ELR (cell line): ENCODE measurements at places on chromosomes 3 and 15.

- DNase-seq: peak; percentile 77
These were observed 20.3 kb upstream of the ABTB1 start for GRCh38 chr3:127652246-127652995.

DNA sequence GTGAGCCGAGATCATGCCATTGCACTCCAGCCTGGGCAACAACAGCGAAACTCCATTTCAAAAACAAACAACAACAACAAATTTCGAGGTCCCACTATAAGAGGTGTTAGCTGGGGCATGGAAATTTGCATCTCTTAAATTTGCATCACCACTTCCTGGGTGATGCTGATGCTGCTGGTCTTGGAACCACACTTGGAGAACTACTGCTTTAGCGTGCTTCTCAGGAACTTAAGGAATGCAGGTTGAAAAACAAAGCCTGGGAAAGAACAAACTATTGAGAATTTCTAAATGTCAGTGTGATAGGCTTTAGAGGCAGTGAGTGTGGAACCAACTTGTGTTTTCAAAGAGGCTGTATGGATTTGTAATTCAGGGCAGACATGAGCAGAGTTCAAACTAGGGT lies 858.4 kb upstream of the ARPP21 start:
- DNase-seq: no peak

DNA sequence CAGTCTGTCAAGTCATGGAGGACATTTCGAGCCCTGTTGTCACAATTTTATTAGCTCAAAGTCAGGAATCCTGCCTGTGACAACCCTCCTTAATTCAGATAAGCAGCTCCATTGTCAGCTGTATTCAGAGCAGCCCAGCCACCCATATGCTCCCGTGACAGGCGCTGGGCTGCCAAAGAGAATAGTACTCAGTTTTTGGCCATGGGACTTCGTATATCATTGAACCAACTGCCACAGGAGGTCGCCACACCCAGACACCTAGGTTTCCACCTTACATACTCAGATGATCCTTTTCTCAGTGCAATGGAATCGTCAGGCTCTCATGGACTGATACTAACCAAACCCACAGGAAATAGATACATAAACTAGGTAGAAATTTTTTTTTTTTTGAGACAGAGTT lies 100.2 kb downstream of the C3orf70 start:
- no peak for DNase-seq

DNA sequence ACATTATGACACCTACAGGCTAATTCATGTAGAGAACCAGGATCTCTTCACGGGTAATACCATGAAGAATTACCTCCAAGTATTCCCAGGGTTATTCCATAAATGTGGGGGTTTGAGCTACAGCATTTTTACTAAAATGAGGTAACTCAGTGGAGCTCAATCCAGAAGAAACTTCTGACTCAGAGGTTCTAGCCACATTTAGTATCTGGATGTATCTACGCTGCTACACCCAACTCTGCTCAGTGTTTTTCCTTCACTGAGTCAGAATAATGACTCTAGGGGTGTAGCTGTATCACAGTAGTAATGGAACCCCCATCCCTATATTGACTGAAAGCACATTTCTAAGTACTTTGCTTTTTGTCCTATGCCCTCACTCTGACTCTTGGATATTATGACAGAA lies 52.4 kb downstream of the COPS2 start:
- DNase-seq: peak; percentile 40

GRCh38 chr15:74203914-74204431 lies 1.4 kb upstream of the STRA6 start:
- DNase-seq: peak; percentile 58

GRCh38 chr3:103195216-103195615 lies 760.4 kb downstream of the ZPLD1 start:
- DNase-seq: peak; percentile 58

- DNase-seq: no peak
These were observed 102.4 kb downstream of the NR1D2 start for GRCh38 chr3:24047513-24047912.

DNA sequence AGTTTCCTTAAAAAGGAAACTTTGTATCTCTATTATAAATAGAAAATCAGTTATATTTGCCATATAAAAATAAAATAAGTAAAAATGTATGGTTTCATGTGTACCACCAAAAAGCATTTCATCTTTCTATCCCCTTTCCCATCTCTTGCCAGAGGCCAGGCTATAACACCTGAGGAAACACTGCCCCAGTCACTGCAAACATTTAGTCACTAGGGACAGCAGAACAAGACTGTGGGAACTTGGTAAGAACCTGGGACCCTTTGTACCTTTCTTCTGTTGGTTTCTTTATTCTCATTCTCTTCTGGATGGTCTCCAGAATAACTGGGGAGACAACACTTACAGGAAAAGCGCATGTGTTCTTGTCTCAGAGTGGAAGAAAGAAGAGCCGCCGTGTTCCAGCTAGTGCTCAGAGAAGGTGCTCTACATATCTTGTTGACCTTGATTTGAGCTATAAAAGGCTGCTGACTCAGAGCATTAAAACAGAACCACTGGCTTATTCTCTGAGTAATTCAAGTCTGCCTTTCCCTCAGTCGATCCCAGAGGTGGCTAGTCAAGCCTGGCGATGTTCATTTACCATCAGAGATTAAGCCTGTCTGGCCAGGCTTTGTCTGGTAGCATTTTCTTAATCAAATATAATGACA lies 361.6 kb downstream of the RBMS3 start:
- DNase-seq: peak; percentile 27

DNA sequence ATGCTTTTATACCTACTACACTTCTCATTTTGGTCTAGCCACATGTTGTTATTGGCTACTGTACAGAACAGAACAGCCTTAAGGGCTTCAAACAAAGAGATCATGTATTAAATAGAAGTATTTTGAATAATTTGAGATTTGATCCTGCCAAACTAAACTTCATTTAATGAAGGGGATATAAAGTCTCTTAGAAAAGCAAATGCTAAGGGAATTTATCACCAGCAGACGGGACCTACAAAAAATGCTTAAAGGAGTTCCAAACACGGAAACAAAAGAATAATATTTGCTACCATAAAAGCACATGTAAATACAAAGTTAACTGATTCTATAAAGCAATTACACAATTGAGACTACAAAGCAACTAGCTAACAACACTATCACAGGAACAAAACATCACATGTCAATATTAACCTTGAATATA lies 23.6 kb upstream of the FMN1 start:
- no peak for DNase-seq

- DNase-seq: peak; percentile 17
These were observed 71.1 kb downstream of the ALDH1A2 start for GRCh38 chr15:57994221-57995049.
